ENCODE measurements at places on chromosomes 4 and X.

DNA sequence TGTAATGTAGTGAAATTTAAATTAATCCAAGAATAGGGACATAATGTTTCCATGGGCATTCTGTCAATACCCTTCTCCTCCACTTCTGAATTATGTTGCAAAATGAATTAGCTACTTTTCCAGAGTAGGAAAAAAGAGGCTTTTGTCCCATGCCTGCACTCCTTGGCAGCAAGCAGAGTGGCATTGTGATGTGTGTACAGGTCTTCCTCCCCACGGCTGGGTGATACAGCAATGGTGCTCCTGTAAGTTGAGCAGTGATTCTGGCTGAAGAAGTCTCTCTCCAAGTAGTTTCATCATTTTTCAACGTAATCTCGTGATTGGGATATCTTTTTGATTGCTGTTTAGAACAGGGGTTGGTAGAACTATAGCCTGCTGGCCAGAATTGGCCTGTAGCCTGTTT, 59.9 kb downstream of the KIT start:
- no peak for DNase-seq

- DNase-seq, result no peak
Observed at GRCh38 chrX:29478336-29479069, 736.9 kb upstream of the MAGEB2 start.

GRCh38 chr4:155795991-155796390, 37.2 kb downstream of the GUCY1B1 start:
- DNase-seq, result no peak

DNA sequence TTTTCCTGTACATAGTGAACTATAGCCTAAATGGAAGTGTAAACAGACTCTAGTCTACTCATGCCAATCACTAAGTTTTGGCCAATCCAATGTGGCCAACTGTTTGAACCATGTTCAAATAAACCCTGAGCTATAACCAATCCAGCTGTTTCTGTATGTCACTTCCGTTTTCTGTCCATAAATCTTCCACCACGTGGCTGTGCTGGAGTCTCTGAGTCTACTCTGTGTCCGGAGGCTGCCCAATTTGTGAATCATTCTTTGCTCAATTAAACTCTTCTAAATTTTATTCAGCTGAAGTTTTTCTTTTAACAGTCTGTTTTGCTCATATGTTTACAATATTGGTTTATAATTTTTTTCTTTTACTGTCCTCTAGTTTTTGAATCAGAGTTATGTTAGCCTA, 112.3 kb upstream of the BANK1 start:
- DNase-seq, result no peak

DNA sequence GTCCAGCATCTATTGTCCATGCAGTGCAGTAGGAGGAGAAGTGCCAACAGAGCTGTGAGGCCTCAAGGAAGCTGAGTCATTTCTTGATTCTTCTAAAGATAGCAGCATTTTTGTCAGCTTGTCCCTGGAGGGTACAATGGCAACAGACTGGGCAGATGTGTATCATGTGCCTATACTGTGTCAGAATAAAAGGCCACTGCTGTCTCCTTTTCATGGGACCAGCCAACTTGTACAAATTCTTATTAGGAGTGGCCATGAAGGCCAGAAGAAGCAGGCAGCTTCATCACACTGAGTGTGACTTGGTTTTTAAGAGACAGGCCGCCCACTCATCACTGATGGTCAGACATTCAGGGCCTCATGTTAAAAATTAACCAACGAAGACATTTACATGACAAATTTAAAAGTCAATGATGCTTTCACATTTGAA, 185.0 kb upstream of the FAM241A start:
- DNase-seq, result peak; percentile 1

GRCh38 chr4:76892001-76892400, 5.9 kb downstream of the SOWAHB start:
- DNase-seq, result no peak

GRCh38 chr4:150078041-150078578, at the start of gene DCLK2:
Gene DCLK2, plus strand, starts transcription at chr4:150078445. Its CDS starts 583 bp downstream, at chr4:150079028.
- peak; percentile 62 for DNase-seq

DNA sequence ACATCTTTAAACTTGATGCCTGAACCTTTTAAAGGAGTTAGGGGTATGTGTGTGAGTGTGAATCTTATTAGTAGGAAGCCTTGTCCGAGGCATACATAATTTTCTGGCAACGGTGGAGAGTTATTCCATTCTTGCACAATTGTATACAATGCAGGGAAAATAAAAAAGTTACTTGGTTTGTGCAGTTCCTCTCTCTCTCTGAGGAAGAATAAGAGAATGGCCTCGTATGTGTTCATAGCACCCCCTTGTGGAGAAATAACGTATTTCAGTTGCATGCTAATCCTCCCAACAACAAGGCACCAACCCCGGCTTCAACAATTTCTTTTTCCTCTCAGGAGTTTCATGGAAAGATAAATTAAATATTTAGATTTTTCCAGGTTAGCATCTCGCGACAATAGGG, 33.7 kb upstream of the FGF13 start:
- no peak for DNase-seq

DNA sequence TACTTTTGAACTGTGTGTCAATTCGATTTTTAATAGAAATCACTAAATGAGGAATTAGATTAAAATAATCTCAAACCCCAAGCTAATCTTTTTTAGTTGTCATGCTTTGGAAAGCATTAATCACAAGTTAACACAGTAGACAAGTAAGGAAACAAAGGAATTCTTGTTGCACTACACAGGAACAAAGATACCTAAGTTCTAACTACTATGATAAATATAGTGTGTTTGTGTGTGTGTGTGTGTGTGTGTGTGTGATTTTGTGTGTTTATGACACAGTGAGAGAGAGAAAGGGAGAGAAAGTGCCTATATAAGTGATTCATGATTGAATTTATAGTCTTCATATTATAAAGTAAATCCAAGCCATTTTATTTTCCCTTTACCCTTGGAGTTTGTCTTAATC, 931.4 kb downstream of the PCDH7 start:
- DNase-seq, result no peak

DNA sequence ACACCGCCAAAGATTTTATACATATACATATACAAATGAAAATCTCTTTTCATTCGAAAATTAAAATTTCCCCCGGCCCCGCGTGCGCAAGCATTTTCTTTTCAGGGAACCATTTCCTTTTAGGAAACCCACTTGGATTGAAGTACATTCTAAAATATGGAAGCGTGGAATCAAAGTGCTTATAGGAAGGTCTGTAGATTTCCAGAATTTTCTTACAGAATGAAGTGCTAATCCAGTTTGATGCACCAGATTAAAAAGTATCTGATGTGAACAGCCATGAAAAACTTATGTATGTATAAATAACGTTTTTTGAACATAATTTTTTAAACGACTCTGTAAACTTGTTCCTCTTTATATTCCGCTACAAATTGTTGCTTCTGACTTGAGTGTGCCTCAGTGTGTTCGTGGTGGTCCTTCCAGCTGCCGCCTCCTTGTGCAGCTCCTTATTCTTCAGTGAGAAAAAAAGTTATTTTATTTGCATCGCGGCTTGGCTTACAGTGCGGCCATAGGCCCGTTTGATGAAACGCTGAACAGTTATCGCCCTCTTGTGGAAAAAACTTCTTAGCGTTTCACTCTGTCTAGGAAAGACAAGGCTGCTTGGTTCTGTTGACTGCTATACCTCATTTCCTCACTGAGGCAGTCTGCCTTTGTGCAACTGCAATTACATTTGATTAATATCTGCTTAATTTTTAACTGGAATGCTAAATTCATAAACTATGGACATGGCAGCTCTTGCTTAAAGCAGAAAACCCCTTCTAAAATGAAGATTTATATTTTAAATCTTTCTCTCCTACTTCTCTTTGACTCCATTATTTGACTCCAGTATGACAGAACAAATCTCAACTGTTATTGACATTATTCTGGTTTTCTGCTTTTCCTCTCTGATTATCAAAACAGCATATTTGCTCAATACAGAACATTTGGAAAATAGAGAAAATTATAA, 4.7 kb upstream of the NKX6-1 start:
- peak; percentile 27 for DNase-seq

DNA sequence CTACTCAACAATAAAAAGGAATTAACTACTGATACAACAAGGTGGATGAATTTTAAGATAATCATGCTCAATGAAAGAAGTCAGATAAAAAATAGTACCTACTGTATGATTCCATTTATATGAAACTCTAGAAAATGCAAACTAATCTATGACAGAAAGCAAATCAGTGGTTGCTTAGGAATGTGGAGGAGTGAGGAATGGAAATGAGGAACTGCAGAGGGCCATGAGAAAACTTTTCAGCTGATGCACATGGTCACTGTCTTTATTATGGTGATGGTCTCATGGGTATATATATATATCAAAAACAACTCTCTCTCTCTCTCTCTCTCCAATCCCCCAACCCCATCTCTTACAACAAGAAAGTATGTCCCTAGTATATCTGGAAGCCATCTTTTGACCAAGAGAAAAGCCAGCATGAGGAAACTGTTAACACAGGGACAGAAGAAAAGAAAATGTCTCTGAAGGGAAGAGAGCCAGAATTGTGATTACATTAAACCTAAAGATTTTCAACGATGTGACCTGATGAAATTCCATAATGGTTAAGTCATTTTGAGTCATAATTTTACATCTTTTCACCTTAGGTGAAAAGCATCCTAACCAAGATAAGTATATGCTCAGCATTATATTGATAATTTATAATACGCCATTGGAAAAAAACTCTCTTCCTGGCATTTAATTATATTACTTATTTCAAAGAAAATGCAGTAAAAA, 8.5 kb upstream of the NFKB1 start:
- no peak for DNase-seq

DNA sequence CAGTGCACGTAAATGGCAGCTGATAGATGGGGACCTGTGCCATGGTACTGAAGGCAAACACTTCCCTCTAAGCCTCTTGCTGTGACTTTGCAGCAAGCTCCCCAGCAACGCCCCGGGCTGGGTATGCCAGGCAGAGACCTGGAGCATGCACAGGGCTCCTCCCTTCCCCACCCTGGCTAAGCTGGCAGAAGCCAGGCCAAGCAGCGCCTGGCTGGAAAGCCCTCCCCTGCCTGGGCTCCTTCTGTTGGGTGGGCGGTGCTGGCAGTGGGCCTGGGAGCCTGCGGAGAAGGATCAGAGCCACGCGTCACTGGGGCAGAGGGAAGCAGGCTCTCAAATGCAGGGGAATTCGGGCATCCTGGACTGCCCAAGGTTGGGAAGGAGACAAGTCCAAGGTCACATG, 3.6 kb downstream of the ATP2B3 start:
- DNase-seq, result no peak

- no peak for DNase-seq
Observed at GRCh38 chrX:39950018-39950688, 147.6 kb downstream of the BCOR start.

- DNase-seq, result no peak
Observed at GRCh38 chr4:184968784-184969201, 49.5 kb upstream of the HELT start.

- no peak for DNase-seq
Observed at GRCh38 chrX:28058901-28059300, 77.7 kb upstream of the DCAF8L1 start.

DNA sequence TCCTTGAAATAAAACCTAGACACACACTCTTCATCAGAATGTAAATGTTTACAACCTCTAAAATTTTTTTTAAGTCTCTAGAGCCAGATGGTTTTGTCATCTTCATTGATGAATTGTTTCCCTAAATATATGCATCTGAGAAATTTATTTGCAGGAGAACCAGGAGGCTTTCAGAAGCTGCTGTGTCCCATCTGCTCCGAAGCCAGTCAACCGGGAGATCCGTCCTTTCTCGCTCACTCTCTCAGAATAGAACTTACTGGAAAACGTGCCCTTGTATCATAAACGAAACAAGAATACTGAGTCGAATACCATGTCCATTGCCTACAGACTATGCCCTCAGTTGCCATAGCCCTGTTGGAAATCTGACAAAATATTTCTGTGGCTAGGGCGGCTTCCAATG, 103.5 kb downstream of the SLC34A2 start:
- DNase-seq, result no peak

DNA sequence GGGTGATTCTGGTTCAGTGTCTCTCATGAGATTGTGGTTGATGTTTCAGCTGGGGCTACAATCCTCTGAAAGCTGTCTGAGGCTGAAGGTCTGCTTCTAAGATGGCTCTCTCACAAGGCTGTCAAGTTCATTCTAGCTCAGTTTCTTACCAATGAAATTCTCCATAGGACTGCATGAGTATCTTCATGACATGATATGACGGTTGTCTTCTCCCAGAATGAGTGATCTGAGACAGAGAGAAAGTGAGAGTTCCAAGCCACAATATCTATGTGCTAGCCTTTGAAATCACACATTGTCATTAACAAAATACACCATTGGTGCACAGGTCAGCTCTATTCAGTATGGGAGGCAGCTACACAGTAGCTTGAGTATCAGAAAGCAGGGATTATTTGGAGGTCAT, 27.3 kb downstream of the PITX2 start:
- DNase-seq, result no peak

GRCh38 chr4:73945140-73945539, 36.7 kb downstream of the PF4 start:
- DNase-seq, result no peak

GRCh38 chr4:818106-818921, 7.6 kb downstream of the CPLX1 start:
- no peak for DNase-seq

- DNase-seq, result peak; percentile 4
Observed at GRCh38 chrX:23616361-23616760, 50.9 kb upstream of the PRDX4 start.

- no peak for DNase-seq
Observed at GRCh38 chrX:149511081-149511480, 6.0 kb upstream of the IDS start.

- DNase-seq, result no peak
Observed at GRCh38 chr4:77310931-77311330, 153.9 kb downstream of the CCNG2 start.

DNA sequence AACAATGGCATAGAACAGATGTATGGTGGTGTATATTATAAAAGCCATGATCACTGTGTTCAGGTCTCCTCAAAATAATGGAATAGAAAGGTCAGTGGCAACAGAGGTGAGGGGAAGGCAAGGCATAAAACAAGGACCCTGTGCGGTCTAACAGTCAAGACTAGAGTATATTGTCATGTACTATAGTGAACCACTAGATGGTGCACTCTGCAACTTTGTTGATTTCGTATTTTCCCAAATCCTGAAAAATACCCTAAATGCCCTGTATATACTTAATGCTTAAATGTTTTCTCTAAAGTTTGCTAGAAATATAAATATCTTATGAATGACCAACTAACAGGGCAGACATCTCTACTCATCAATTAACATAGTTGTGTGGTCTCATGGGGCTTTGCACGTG, 453.0 kb downstream of the PCDH11X start:
- DNase-seq, result no peak

GRCh38 chr4:153643406-153644383, 40.4 kb upstream of the TLR2 start:
- DNase-seq, result no peak

DNA sequence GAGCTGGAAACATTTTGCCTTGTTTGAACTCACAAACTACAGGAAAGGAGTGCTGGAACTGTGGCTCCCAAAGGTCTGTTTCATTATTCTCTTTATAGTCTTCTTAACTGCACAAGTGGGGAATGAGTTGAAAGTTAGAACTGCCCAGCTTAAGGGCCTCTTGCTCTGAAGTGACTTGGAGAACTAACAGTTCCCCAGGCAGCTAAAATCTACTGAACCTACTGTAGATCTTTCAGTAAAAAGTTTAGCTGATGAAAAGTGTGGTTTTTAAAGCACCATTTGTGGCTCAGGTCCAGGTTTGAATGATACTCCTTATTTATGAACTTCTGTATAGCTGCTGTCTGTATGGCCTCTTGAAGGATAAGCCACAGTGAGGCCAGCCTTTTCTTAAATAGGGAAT, 353.8 kb downstream of the MAPK10 start:
- DNase-seq, result no peak
